ENCODE measurements at places on chromosomes 5 and 9.
A peak's percentile ranks its signal among the peaks of the same experiment; 100 is the strongest.

DNA sequence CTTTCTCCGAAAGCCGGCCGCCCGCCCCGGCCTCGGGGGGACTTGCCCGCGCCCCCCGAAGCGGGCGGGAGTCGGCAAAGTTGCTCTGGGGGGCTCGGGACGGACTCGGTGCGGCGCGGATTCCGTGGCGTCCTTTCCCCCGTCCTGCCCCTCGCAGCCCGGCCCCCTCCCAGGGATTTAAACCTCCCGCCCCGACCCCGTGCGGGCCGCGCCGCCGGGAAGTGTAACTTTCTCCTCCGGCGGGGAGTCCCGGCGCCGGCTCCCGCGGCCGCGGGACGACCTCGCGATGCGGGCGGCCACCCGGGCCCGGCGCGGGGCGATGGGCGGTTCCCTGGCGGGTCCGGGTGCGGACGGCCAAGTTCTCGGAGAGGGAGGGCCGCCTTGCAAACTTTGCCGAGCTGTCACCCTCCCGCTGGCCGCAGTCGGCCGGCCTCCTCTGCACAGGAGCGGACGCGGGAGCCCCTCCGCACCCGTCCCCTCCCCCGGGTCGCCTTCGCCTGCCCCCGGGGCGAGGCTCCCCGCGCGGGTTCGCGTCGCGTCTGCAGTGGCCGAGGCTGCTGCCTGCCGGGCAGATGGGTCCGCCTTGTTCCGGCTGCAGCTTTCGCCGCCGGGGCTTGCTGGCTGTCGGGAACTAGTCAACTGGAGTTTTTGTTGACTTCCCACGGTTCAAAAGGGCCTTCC is 732 bp downstream of the PBX3 start:
- no peak for DNase-seq

- no peak for DNase-seq
Observed at GRCh38 chr9:114884787-114885452, 45.5 kb downstream of the TNFSF8 start.

- DNase-seq: no peak
Observed at GRCh38 chr5:180624587-180624986, 24.8 kb downstream of the FLT4 start.

GRCh38 chr5:116388564-116389258 is 185.9 kb downstream of the SEMA6A start:
- no peak for DNase-seq

DNA sequence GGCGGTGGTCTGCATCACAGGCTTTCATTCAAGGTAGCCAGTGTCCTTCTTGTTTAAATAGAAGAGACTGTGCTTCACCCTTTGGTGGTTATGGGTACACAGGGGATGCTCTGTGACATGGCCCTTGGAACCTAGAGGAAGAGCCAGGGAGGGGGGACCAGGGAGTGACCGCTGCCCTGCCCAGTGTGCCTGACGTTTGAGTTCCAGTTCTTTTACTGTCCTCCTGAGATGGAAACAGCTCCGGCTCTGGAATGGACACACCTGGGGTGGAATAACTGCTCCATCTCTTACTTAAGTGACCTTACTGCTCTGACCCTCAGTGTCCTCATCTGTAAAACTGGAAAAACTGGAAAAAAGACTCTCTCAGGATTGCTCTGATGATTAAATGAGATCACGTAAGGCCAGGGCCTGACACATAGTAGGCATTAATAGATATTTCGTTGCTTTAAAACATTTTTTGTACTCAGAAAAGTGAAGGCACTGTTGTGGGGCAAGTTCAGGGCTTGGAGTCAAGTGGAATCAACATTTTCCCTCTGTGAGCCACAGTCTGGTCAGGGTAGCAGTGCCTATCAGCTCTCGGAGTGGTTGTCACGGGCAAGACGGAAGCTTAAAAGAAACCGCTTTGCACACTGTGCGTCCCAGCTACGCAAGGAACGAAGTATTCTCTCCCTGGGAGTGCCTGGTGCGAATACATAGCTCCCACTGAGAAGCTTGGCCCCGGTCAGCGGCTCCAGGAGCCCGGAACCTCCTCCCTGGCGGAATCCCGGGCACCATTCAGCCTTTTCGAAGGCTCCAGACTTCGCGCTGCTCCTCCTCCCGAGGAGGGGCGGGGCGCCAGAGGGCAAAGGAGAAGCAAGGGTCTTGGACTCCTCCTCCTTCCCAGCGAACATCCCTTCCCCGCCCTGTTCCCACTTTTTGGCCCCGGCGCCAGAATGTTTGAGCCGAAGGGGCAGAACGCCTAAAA is 5.8 kb downstream of the POU4F3 start:
- no peak for DNase-seq

GRCh38 chr9:115276621-115277020 is 158.7 kb upstream of the TNC start:
- DNase-seq: no peak

GRCh38 chr5:107698286-107698685 is 27.5 kb upstream of the EFNA5 start:
- DNase-seq: no peak

GRCh38 chr9:31542384-31543055 is 841.9 kb upstream of the ACO1 start:
- no peak for DNase-seq

DNA sequence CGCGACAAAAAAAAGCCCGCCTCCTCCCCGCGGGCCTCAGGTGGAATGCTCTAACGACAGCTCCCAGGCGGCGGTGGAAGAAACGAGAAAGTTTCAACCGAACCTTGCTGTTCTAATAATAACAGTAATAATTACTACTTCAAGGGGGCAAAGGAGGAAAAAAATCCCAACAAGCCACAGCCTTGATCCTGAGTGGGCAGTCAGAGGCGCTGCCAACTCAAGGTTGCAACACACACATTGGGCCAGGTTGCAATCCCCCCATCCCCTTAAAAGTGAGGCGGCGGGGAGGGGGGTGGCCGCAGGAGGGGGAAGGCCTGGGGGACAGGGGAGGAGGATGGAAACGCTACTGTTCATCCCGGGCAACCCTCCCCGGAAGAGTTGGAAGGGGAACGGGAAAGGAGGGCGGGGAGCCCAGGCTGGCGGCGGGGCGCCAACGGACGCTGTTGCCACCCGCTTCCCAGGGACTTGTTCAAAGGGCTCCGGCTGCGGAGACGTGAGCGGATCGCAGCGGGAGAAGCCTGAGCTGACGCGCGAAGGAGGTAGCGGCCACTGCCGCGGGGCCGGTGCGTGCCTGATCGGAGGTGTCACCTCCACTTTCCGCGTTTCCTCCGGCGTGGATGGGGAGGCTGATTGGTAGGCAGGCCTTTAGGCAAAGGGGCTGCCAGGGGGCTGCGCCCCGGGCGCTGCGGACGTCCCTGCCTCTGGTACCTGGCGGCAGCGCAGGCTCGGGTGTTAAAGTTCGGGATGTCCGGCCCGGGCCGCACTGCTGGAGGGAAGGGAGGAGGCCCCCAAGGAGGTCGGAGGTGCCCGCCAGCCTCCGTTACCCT is 647 bp downstream of the SMARCA2 start:
- peak; percentile 13 for DNase-seq

DNA sequence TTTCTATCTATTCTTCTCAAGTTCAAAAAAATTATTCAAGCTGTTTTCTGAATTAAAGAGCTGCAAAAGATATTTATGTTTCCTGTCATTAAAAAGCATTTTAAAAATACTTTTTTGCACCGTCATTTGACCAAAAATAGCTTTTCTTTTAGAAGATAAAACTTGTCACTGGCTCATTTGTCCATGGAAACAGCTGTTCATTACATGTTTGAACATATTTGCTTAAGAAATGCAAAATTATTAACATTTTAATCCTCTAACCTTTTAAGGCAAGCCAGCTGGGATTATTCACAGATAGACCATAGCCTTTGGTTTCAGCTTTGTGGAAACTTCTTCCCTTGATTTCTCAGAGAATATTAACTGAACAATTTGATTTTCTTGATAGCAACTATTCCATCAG is 393.9 kb downstream of the TUSC1 start:
- DNase-seq: no peak

- DNase-seq: no peak
Observed at GRCh38 chr9:130906735-130907416, 10.3 kb upstream of the QRFP start.

DNA sequence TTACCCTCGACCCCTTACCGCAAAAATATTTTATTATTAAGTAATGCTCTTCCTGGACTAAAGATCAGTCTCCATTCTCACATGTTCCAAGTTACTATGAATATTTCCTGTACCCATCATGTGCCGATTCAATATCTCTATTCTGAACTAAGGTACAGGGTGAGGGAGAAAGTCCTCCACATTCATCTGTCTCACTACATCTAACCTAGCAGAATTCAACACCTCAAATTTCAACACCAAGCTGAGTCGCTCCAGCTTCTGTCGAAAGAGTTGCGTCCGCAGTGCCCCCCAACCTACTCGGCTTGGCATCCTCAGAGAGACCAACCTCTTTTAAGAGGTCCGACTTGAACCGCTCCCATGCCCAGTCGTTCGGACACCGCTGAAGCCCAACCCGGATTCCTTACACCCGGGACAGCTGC is 1.0 kb downstream of the CERT1 start:
- no peak for DNase-seq

DNA sequence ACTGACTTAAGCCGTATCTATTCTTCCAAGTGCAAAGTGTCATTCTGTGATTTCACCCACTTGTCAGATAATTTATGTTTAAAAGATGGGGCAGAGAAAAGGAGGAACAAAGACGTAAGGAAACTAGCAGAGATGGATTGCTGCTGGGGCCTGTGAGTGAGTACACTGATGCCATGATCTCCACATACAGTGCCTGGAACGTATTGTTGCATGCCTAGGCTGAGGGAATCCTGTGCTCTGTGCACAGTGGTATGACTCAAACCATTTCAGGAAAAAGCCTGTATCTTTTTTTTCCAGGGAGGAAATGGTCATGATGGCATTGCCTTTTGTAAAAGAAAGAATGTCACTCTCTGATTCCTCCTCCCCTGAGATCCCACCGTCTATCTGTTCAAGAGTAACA is 359.5 kb upstream of the ADAMTS16 start:
- no peak for DNase-seq

DNA sequence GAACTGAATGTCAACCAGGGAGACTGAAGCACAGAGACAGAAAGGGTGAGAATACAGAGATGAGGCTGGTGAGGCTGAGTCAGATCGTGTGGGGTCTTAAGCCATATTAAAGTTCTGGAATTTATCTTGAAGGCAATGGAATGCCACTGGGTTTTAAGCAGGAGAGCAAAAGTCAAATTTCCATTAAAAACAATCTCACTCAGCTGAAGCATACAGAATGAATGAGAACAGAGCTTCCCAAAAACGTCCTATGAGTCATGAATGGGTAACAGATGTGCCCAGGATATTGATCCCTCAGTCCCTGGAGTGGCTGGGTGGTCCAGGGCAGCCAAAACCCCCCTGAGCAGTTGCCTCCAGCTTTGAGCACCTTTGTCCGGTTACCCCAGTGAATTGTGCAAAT is 44.9 kb downstream of the PFDN1 start:
- DNase-seq: no peak

GRCh38 chr5:176319827-176320554 is 41.6 kb downstream of the KIAA1191 start:
- no peak for DNase-seq

DNA sequence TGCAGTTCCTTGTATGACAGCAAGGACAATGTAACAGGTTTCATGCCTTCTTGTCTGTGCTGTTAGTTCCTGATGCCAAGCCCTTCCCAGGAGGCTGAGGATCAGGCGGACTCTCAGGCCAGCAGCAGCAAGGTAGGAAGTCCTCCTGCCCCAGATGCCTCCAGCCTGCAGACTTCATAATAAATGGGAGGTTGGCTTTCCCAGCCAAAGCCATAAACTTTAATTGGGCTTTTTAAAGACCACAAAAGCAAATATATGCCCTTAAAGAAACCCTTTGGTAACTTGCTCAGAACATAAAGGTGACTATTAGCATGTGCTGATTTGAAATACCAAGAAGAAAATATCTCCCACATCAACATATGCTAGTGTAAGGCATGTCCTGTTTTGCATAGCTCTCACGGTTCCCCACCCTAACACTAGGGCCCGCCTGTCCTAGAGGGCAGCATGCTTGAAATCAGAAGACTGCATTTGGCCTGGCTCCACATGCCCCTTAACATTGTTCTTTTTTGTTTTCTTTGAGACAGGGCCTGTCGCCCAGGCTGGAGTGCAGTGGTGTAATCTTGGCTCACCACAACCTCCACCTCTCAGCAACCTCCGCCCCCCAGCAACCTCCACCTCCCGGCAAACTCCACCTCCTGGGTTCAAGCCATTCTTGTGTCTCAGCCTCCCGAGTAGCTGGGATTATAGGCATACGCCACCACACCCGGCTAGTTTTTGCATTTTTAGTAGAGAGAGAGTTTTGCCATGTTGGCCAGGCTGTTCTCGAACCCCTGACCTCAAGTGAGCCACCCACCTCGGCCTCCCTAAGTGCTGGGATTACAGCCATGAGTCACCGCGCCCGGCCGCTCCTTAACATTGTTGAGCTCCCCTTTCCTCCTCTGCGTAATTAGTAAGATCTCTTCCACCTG is 44.6 kb upstream of the FCN1 start:
- DNase-seq: no peak
